ENCODE measurements at places on chromosomes 11 and 22.

DNA sequence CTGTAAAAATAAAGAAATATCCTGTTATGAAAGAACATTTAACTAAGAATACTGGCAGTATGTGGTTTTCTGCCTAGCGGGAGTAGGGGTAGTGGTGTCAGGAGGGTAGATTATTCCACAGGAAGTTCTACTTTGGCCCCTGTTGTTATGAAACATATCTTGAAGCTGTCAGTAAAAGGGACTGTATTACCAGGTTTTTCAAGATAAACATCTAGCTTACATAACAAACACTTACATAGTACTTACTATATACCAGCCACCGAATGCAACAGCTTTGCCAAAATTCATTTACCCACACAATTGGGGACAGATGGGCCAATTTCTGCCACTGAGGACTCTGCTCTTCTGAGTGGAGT, 3.7 kb downstream of the TMEM123 start:
- no peak for DNase-seq

DNA sequence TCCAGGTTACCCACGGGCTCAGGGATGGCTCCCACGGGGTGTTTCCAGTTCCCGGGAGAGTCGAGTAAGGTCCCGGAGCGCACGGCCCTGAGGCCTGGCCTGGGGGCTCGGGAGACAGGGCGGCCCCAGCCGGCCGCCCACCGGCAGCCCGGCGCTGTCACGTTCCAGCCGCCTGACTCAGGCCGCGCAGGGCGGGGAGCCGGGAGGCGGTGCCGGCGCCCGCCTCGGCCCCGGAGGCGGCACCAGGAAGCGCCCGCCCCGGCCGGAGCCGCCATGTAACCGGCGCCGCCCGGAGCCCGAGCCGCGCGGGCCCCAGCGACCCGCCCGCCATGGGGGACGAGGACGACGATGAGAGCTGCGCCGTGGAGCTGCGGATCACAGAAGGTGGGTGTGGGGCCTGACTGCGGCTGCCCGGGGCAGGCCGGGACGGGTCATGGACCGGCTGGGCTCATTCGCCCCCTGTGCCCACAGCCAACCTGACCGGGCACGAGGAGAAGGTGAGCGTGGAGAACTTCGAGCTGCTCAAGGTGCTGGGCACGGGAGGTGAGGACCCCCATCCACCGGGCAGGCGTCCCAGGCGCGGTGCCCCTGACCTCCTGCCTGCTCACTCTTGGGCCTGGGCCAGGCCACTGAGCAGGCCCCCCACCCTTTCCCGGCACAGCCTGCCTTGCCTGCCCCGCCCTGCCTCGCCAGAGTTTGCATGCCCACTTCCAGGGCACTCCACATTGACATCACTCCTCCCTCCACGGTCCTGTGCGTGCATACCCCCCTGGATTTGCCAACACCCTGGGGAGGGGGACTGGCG, at the start of gene RPS6KA4:
Gene RPS6KA4 (plus strand): TSS at position 256 of the 805 bp plus-strand sequence. CDS start 74 bp downstream, at position 330.
- peak; percentile 42 for DNase-seq

GRCh38 chr11:1494650-1495049, 8.1 kb upstream of the MOB2 start:
- no peak for DNase-seq

DNA sequence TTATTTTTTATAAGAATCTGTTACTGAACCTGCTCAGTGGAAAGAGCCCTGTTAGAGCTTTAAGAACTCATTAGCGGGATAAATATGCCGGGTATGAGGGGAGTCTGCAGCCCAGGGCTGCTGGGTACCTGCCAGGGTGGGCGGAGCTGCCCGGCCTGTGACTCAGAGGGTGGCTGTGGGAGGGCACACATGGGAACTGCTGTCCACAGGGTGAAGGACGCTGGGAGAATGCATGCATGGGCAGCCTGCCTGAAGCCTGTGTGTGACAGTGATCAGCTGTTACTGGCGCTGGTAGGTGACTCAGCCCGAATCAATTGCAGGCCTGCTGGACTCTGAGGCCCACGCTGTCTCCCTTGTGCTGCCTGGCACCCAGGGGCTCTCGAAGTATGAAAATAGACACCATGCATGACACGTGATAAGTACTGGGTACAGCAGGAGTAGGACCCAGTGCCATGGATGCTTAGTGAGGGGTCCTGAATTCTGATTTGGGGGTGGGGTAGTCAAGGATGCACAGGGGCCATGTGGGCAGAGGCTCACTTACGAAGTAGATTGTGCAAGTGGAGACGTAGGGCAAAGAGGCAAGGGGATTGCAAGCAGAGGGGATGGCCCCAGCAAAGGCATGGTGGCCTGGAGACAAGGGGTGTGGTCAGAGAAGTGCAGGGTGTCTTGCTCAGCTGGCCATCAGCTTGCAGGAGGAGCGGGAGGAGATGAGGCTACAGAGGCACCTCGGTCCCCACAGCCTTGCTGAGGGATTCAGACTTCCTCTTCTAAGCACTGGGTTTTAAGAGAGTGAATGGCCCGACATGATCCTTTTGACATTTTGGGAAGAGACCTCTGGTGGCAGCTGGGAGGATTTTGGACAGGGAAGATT, 36.5 kb downstream of the GRIK4 start:
- peak; percentile 90 for DNase-seq

DNA sequence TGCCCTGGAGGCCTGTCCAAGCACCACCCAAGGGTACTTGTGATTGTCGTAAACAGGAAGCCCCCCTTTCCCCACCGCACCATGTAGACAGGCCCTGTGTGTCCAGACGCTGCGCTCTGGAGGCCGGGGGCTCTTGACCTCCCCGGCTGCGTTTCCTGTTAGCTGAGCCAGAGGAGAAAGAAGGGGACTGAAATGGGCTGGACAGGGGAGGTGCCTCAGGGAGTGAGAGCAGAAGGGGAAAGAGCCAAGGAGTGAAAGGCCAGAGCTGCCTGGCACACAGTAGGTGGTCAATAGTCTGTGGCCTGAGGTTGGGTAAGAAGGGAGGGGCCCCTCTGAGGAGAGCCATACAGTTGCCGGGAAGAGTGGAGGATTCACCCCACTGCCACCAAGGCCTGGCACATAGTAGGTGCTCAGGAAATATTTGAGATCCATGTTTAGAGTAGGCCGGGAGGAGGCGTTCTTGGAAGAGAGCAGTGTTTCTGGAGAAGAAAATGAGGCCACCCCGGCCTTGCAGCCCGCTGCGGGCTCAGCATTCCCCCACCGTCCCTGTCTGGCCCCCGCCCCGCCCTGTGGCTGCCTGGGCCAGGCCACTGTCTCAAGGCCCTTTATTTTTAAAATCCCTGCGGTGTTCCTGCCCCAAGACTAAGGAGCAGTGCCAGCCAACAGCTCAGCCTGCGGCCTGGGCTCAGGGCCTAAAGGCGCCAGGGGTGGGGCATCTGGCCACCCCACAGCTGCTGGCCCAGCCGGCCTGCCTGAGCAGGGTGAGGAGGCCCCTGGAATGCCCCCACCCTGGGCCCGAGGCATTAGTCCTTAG, 13.6 kb upstream of the CDC42EP1 start:
- peak; percentile 89 for DNase-seq

DNA sequence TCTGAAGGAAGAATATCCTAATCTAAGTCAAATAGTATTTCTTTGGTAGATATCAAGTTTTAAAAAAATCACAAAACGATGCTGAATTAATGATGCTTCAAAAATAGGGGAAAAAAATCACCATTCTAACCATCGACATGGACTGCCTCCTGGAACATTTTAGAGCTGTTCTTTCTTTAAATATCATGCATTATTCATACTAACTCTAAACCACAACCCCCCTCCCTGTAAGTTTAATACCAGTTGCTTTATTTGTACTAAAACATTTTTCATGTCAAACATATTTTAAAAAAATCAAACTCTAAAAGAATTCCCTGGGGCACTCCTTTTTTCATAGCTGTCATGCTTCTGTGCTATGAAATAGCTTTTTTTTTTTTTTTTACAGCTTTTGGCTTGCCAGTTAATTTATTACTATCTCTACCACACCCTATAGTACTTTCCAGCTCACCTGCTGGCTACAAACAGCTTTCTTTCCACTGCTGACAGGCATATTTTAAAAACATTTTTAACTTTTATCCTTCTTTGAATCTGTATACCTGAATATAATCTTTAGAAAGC, 256.9 kb downstream of the SOX6 start:
- no peak for DNase-seq

GRCh38 chr11:107549253-107549953, 16.1 kb downstream of the ALKBH8 start:
- DNase-seq: peak; percentile 71

DNA sequence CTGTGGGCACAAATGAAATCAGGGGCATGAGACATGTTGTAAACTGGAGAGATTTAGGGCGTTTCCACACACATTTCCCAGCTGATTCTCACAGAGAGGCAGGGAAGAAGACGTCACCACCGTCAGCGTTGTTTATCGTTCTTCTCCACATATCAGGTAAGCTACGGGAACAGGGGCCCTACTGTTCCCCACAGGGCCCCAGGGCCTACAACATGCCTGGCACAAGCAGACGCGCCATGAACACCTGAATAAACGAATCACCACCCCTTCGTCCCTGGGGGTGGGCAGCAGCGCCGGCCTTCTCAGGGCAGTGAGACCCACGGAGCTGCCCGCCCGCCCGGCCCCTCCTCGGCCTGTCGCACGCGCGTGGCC, 342 bp downstream of the EFCAB6 start:
- peak; percentile 49 for DNase-seq

DNA sequence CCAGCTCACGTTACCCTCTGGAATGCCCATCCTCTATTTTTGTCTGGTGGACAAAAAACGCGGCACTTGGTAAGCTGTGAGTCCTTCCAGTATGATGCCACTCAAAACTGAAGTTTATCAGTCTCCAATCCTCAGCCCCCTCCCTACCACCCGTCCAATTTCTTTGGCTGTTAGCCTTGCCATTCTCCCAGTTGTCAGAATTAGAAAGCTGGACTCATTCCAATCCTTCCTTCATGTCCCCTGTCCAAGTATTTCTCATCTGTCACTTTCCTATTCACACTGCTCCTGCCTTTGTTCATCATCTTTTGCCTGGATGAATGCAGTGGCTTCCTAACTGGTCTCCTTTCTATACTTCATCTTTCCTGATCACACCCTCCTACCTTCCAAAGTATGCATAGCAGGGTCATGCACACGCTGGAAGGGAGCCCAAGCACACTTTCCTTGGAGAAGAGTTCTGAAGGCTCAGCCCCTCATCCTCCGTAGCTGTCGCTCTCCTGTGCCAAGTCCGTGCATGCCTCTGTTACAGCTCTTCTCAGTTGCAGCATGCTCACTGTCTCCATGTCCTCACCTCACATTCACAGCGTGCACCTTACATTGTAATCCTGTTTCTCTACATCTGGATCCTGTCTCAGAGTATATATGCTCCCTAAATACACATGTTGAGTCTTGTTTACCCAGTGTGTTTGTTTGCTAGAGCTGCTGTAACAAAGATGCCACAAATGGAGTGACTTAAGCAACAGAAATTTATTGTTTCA, 19.4 kb downstream of the APLP2 start:
- DNase-seq: no peak

- DNase-seq: peak; percentile 67
Observed at GRCh38 chr22:27788500-27789288, 12.9 kb downstream of the MN1 start.

GRCh38 chr22:19443544-19444211, 3.8 kb downstream of the C22orf39 start:
- DNase-seq: no peak

GRCh38 chr11:27304514-27304913, 58.5 kb downstream of the CCDC34 start:
- no peak for DNase-seq

DNA sequence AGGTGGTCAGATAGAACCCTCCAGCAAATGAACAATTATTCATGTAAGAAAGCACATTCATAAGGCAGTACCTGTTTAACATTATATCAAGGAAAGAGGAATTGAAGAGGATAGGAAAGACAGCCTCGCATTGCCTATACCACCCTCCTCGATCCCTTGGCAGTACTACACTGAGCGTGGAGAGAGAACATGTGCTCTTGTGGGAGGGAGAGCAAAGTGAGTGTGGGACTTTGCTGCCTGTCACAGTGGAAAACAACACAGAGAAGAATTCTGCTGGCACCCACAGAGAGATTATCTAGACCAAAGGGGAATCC, 17.5 kb upstream of the DDX10 start:
- DNase-seq: no peak

DNA sequence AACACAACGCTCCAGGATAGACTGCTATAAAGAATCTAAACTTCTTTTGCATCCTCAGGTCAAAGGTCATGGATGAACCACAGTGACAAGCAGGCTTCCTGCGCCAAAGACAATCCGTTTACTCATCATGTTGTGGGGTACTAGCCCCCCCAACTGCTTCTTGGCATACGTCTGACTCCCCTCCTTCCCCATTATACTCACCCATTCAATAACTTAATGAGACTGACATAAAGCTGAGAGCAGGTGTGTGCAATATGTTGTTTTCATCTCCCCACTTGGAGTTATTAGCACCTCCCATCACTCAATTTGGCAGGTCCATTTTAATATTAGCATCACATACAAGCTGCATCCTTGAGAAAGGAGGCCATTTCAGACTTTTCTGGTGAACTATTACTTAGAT, 157.1 kb downstream of the CADM1 start:
- no peak for DNase-seq

GRCh38 chr22:38202437-38203089, 769 bp downstream of the MAFF start:
- DNase-seq: peak; percentile 91

- DNase-seq: no peak
Observed at GRCh38 chr22:27827604-27828587, 26.3 kb upstream of the MN1 start.

DNA sequence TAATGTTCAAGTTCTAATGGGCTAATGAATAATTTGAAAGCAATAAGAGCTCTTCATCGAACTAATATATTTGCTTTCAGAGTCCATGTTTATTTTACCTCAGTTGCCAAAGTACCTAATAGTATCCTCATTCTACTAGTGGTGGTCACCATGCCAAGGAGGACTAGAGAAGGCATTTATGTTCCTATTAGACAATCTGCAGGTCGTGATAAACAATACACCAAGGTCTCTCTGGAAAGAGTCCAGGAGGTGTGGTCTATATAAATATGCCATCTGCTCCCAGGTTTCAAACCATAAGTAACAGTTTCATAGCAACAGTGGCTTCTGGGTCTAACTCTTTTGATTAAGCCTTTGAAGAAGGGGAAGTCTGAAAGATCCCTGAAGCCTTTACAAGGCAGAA, 42.9 kb downstream of the ARFGAP3 start:
- peak; percentile 20 for DNase-seq

- DNase-seq: peak; percentile 92
Observed at GRCh38 chr11:108647701-108648527, 17.0 kb upstream of the DDX10 start.

DNA sequence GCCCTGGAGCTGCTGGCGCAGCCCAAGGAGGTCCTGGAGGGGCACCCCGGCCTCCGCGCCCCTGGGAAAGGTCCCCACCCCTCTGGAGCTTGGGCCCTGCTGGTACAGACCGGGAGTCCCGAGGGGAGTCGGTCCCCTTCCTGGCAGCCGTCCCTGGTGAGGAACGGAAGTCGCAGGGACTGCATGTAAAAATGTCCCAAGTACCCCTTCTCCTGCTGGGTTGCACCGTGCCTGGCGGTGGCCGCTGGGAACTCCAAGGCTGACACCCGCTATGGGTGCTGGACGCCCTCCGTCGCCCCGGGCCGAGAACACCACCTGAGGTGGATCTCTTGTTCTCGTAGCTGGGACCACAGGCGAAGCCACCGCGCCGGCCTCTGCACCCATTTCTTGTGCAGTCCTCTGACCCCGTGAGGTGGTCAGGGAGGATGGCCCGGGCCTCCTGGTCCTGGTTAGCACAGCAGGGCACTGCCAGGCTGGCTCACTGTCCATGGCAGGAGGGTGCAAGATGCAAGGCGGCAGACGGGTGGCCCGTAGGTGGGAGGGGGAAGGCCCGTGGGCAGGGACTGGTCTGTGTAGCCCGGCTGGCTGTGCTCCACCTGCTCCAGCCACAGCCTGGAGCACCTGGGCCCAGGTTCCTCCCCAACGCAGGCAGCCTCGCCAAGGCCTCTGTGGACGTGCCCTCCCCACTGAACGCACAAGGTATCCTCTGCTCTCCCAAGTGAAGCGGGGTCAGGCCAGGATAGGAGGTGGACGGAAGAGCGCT, 165.2 kb downstream of the IGLL1 start:
- no peak for DNase-seq
